Mesothelial cell of epicardium (in vitro differentiated cells): ENCODE measurements at places on chromosomes 2 and 18.

- DNase-seq, result no peak
Measured at GRCh38 chr18:54278615-54279014, 9.3 kb downstream of the POLI start.

DNA sequence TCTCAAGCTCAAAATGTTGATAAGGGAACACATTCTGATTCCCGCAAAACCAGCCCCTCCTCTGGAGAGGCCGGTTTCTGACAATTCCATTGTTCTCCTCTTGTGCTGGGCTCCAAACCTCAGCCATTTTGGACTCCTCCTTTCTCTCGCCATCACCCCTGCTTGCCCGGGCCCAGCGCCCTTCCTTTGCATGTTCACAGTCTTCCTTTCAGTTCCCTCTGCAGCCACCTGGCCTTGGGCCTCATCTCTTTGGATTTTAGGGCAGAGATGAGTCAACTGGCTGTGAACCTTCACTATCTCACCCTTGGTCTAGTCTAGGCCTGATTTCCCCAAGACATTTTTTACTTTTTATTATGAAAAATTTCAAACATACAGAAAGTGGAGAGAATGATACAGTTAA is 155.9 kb upstream of the MAP3K20 start:
- no peak for DNase-seq

DNA sequence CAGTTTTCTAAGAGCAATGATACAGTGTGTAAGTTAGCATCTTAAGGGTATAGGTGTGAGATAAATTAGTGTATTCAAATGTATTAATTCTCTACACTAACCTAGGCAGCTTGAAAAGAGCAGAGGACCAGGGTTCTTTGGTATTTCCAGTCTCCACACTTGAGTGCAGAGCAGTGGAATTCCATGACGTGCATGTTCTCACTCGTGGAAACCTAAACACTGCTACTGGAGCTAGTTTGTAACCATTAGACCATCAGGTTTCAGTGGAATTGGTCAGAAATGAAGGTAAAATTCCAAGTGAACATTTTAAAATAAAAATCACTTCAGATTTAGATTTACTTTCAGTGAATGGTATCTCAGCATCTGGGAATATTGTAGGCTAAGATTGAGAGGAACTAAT is 9.0 kb downstream of the SPTBN1 start:
- no peak for DNase-seq

GRCh38 chr2:238313991-238314350 is 6.3 kb upstream of the TRAF3IP1 start:
- DNase-seq, result no peak

DNA sequence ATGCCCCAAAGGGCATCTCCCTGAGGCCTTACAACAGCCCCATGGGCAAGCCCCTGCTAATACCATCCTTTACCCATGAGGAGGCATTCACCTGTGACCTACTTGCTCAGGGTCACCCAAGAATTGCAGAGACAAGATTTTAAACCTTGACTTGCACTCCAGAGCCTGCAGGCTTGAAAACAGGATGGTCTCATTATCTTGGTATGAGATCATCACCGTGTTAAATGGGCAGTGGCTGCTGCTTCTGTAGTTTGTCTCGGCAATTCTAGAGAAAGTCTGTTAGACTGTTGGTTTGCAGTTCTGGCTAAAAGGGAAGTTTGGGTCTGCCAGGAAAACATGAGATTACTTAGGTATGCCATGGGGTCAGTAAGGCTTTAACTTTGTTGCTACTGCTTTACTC is 698.9 kb downstream of the GALR1 start:
- no peak for DNase-seq
